ENCODE measurements at places on chromosomes 7 and 10.

DNA sequence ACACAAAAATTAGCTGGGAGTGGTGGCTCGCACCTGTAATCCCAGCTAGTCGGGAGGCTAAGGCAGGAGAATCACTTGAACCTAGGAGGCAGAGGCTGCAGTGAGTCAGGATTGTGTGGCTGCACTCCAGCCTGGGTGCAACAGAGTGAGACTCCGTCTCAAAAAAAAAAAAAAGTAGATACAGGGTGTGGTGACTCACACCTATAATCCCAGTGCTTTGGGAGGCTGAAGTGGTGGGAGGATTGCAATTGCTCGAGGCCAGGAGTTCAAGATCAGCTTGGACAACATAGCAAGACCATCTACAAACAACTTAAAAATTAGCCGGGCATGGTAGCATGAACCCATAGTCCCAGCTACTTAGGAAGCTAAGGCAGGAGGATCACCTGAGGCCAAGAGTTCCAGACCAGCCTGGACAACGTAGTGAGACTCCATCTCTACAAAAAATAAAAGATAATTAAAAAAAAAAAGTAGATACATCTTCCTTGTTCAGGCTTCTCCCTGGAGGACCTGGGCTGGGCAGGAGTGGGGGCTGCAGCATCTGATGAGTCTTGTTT lies 2.0 kb downstream of the MOSPD3 start:
- DNase-seq: no peak

DNA sequence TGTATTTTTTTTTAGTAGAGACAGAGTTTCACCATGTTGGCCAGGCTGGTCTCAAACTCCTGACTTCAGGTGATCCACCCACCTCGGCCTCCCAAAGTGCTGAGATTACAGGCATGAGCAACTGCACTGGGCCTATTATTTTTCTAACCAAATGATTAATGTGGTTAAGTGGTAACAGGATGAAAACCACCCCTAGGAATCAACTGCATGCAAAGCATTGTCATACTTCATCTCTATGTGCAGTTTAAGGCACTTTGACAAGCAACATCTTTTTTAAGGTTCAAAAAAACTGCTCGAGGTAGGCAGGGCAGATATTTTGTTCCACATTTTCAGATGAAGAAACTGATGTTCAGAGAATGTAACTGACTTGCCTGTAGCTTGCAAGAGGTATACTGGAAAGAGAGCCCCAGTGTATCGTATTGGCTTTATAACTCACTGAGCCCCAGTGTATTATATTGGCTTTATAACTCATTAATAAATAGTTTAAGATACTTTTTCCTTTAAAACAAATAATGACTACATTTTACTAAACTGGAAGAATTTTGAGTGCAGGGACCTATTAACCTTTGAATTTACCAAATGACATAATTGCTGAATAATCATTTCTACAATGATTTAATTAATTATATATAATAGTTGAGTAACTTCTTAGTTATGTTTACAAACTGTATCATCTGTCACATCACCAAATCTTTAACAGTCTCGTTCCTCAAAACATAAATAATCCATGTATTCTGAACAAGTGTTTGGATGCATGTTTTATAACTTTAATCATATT lies 38.1 kb downstream of the RTKN2 start:
- no peak for DNase-seq

- no peak for DNase-seq
Observed at GRCh38 chr7:159035571-159036073, 109.0 kb downstream of the VIPR2 start.

- DNase-seq: no peak
Observed at GRCh38 chr10:125263551-125263950, 103.2 kb upstream of the CTBP2 start.

- no peak for DNase-seq
Observed at GRCh38 chr7:96080027-96080426, 241.9 kb downstream of the SLC25A13 start.

GRCh38 chr7:159056737-159057136 lies 87.9 kb downstream of the VIPR2 start:
- DNase-seq: no peak

DNA sequence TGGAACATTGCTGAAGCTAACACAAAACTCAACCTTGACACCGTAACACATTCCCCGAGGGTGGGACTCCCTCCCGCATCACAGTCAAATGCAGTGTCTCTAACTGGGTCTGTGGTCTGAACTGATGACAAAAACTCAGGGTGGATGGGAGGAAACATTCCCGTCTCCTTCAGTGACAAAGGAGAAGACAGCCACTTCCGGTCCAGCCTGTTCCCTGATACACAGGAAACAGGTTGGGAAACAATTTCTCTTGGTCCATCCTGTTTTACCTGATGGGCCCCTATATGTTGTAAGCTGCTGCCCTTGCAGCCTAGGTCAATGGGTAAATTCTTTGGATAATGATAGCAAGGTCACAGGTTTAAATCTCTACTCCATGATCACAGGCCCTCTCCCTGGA lies 20.4 kb downstream of the SLC13A4 start:
- DNase-seq: no peak

- DNase-seq: no peak
Observed at GRCh38 chr10:113488186-113488585, 64.7 kb upstream of the HABP2 start.

DNA sequence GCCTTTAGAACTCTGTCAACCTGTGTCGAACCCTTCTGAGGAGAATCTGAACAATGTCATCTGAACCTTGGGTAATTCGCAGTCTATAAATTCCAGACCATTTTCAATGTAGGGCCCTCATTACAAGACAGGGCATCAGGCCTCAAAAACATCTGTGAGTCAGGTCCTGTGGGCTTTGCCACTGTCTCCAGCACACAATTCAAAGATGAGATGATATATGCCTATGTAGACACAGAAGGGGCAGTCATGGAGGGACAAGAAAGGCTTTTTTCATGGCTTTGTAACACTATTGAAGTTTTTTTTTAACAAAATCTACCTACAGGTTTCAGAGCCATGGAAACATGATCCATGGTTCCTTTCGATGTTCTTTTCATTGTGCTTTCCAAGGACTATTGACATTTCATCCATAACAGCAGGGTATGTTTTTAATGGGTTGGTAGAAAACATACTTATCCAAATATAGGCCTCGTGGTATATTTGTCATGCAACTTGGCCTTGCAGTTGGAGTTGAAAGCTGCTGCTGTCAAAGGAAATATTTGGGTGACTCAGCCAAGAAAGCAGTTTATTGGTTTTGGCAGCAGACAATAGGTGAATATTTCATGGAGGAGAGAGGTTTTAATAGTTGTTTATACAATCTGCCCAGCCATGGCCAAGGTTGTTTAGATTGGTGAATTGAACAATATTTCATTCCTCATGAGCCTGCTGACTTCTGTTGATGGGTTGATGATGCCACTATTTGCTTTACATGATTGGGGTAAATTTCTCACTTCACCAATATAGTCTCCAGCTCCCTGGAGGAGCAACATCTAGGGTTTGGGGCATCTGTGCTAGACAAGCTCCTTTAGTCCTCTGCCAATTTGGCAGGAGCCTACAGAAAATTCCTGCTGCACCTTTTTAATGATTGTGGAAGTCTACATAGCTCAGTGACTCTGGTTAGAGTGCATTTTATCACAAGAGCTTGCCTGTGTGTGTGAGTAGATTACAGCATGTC lies 158.4 kb upstream of the TMEM72 start:
- no peak for DNase-seq

DNA sequence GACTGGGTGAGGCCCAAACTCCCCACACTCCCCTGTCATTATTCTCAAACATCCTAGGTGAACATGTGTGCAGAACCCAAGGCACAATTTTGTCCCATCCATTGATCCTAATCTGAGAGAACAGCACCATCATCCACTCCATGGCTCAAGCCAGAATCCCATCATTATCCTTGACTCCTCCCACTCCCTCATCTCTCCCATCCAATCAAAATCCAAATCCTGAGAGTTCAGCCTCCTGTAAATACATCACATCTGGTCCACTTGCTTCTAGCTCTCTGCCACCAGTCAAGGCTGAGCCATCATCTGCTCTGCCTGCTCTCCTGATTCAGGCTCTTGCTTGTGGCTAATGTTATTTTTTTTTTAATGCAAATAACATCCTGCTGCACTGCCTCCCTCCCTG lies 75.9 kb upstream of the SLF2 start:
- no peak for DNase-seq

GRCh38 chr10:116240157-116240950 lies 32.7 kb downstream of the GFRA1 start:
- DNase-seq: no peak

- DNase-seq: no peak
Observed at GRCh38 chr7:112610636-112611035, 129.8 kb downstream of the LSMEM1 start.

- DNase-seq: no peak
Observed at GRCh38 chr10:101355072-101355706, 1.2 kb downstream of the BTRC start.

DNA sequence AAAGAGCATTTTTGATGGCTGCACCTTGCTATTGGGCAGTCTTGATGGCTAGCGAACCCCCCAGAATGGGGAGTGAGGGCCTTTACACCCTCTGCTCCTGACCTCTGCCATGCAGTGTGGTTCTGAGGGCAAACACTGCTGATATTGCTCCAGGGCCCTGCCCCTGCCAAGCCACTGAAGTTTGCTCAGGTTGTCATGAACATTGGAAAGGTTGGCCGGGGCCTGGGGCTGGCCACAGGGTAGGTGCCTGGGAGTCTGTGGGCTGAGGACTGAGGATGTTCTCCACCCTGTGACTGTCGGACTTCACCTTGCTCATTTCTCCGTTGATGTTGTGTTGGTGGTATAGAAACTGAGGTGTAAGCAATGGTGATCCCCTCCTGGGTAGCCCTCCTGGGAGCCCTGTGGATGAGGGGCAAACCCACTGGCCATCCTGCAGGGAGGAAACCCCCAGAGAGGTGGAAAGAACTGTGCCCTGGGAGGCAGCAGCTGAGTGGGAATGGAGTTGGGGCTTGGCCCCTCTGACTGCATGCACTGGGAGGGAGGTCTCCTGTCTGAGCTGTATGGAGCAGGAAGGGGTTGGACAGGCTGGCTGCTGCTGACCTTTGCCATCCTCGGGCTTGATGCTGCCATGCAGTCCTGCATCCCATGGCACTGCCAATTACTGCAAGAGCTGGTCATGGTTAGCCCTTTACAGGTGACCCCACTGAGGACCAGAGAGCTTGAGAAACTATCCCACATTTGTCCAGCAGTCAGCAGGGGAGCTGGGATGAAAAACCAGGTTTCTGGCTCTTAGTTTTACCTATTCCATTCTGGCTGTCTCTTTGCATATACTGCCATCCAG lies 77.1 kb downstream of the SH2D4B start:
- no peak for DNase-seq

GRCh38 chr10:31774928-31775650 lies 153.5 kb downstream of the ARHGAP12 start:
- no peak for DNase-seq

DNA sequence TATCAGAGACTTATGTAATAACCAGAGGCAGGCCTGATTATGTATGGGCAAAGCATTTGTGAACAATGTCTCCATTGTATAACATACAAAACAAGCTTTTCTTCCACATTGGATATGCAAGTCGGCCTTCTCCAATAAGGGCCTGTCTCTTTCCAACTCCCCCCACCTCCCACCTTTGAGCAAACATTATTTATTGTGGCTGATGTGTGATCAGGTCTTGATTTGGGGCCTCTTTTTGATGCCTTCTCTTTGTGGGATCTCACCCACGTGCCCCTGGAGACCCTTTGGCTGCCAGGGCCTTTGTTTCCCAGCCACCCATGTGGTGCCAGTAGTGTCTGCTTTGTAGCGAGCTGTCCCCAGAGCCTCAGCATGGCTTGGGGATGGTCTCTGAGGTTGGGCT lies 53.0 kb downstream of the TCF7L2 start:
- no peak for DNase-seq

- no peak for DNase-seq
Observed at GRCh38 chr7:103048833-103049232, 25.8 kb downstream of the FBXL13 start.

DNA sequence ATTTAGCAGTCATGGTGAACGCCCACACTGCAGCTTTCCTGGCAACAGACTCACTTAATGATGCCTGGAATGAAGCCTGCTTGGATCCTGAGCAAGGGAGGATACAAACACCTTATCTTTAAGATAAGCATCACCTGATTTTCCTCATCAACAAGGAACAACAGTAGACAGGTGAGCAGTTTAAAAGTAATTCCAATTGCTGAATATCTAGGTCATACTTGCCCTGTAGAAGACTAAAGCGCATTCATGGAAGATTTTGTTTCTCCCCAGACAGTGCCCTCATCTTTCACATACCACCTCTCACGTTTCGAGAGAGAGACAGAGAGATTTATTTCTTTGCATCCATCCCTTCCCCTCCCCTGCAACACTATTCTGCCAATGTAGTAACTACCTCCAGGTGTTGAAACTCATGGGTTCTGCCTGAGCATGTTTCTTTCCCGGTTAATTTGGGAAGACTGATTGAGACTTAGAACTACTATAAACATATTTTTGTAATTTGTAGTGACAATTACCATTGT lies 660.7 kb downstream of the PARD3 start:
- no peak for DNase-seq

DNA sequence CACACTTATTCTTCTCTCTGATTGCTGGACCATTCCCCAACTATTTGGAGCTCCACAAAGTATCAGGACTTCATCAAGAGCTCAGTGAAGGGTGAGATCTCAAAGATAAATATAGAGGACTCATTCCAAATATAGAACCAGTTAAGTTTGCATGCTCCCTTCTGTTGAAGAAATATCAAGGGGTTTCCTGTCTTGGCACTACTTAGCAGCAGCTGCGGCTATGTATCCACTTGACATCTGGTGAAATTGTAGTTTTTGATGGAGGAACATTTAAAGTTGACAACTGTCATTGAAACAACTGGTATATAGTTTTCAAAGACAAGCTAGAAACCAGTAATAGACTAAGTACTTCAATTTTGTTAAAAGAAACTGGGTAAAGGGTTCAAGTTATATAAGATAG lies 1.0 kb upstream of the SPAG6 start:
- no peak for DNase-seq

Data from stimulated activated CD4-positive, alpha-beta T cell treated with anti-CD3 and anti-CD28 coated beads, Interleukin-1b, Interleukin-23, amount 100 ng/mL, for 48 hours (primary cell).